ENCODE measurements at places on chromosomes 5 and 9. TPM values are rescaled to one million over a fixed set of nuclear protein-coding genes. Genes with fewer than 3 reads are reported as not detected.

GRCh38 chr5:93477816-93478215 is 103.2 kb downstream of the NR2F1-AS1 start:
- no peak for DNase-seq

DNA sequence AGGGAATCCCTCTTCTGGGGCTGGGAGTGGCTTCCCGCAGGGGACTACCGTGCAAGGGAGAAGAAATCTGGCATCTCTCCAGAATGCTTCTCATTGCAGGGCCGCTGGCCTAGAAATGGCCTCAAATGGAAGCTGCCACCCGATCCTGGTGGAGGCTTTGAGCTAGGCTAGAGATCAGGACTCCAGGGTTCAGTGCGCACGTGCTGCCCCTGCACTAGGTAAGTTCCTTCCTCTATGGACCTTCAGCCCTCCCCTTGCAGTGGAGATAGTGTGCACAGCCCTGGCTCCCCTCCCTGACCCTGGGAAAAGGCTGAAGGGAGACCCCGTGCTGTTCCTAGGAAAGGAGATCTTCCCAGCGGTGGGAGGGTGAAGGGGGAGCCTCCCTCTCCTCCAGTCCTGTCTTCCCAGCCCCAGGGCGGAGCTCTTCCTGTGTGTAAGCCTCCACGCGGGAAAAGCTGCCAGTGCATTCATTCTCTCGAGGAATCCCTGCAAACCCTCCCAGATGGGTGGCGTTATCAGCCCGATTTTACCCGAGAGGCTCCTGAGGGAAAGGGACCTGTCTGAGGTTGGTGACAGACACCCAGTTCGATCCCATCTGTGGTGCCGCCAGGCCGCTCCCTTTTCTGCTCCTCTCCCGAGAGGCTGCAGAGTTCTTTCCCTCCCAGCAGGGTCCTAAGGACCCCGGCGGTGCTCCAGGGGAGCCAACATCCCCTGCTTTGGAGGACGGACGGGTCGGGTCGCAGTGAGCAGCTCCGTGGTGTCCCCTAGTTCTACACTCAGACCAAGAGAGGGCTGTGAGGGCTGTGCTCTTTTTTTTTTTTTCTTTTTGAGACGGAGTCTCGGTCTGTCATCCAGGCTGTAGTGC is 1.4 kb upstream of the CERCAM start:
- no peak for DNase-seq

DNA sequence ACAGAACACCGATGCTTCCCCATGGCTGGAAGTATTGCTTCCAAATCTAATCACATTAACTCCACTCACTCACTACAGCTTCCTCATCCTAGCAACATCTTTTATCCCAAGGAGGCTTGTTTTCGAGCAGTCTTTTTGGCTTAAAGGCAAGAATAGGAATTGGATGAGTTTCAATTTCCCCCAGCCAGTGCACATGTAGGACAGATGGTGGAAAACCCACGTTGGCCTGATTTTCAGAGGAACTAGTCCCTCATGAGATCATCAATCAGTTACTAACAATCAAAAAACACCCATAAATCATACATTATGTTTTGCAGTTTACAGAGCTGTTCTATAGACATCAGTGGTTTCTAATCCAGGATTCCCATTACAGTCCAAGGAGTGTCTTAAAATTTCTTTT is 48.5 kb upstream of the AGXT2 start:
- no peak for DNase-seq

The TRIP13 gene
- 13.1 TPM for polyA plus RNA-seq

All from renal pelvis (tissue), 12 donors.